Activated CD4-positive, CD25-positive, alpha-beta regulatory T cell treated with anti-CD3 and anti-CD28 coated beads, Interleukin-2, amount 50 U/mL, for 16 hours (primary cell): ENCODE measurements at places on chromosomes 16 and 17.

GRCh38 chr16:88764913-88765349 lies 20.1 kb downstream of the PIEZO1 start:
- DNase-seq, result no peak

DNA sequence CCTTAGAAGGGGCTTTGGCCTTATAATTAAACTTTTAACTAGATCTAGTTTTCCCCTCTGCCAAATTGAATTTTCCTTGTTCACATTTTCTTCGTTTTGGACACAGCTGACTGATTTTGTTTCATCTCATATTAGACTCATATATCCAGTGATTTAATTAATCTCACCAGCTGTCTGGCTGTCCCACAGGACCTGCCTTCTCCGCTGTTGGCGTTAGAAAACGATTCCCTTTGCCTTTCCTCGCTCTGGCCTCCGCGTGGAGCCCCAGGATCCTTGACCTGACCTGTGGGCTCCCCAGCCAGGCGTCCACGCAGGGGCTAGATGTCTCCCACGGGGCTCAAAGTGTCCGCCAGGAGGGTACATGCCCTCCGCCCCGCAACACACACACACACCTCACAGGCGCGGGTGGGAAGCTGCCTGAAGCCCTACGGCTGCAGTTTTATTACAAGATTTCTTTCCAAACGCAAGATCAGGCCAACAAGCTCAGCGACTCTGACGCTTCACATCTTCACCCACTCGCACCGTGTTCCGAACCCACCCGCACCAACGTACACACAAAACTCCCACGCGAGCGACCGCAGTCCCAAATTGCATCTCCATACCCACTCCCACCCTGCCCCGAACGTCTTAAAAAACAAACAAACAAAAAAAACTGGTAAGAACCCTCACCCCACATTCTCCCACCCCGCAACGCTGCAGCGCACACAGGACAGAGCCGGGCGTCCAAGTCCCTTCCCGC lies 1.1 kb downstream of the RPRML start:
- DNase-seq, result no peak

DNA sequence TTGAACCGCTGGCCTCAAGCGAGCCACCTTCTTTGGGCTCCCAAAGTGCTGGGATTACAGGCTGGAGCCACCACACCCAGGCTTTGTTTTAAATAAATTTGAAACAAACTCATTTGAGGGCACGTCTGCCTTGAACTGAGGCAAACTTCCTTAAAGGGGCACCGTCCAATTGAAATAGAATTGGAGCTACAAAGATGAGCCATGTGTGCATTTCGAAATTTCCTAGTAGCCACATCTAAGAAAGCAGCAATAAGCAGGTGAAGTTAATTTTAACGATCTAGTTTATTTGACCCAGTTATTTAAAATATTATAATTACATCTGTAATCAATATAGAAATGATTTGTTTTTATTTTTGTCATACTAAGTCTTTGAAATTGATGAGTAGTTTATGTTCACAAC lies 755 bp upstream of the C16orf89 start:
- DNase-seq, result no peak

DNA sequence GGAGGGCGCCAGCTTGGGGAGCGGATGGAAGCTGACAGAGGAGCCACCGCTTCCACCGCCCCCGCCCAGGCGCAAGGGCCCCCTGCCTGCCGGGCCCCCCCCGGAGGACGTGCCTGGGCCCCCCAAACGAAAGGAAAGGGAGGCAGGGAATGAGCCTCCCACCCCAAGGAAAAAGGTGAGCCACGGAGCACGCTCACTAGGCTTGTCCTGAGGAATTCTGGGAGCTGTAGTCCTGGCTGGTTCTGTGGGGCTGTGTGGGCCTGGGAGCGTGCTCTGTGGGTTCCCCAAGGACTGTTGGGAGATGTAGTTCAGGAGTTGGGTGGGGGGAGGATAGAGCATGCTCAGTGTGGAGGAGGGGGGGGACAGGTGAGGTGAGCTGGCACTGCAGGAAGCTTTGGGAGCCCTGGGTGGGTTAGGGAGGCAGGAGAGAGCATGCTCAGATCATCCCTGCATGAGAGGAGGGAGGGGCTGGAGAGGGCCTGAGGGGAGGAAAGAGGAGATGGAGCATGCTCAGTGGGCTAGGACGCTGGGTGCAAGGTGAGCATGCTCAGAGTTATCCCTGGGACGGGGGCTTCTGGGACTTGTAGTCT lies 4.5 kb downstream of the FBXL19 start:
- no peak for DNase-seq

- DNase-seq, result no peak
These were observed 141.4 kb downstream of the XYLT1 start for GRCh38 chr16:17329391-17329790.

GRCh38 chr17:55757659-55758058 lies 6.8 kb downstream of the PCTP start:
- DNase-seq, result no peak

GRCh38 chr17:18182110-18182977 lies 1.3 kb upstream of the ALKBH5 start:
- no peak for DNase-seq
